ENCODE measurements at places on chromosomes 12 and 14.

- DNase-seq, result no peak
These were observed 38.7 kb downstream of the FAR2 start for GRCh38 chr12:29187756-29188155.

GRCh38 chr14:68477461-68478085 lies 315.3 kb downstream of the ZFP36L1 start:
- DNase-seq, result no peak

DNA sequence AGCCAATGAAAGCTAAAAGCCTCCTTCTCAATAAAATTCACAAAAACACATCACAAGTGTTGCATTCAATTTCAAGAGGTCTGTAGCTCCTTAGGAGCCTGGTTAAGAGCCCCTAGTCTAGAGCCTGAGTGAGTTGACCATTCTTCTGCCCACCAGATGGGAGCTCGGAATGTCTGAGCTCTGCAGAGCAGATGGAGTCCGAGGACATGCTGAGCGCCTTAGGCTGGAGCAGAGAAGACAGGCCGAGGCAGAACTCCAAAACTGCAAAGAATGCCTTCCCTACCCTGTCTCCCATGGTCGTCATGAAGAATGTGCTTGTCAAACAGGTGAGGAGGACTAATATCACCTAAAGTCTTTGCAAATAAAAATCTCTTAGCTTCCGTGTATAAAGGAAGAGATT lies 11.6 kb downstream of the CIPC start:
- DNase-seq, result no peak

DNA sequence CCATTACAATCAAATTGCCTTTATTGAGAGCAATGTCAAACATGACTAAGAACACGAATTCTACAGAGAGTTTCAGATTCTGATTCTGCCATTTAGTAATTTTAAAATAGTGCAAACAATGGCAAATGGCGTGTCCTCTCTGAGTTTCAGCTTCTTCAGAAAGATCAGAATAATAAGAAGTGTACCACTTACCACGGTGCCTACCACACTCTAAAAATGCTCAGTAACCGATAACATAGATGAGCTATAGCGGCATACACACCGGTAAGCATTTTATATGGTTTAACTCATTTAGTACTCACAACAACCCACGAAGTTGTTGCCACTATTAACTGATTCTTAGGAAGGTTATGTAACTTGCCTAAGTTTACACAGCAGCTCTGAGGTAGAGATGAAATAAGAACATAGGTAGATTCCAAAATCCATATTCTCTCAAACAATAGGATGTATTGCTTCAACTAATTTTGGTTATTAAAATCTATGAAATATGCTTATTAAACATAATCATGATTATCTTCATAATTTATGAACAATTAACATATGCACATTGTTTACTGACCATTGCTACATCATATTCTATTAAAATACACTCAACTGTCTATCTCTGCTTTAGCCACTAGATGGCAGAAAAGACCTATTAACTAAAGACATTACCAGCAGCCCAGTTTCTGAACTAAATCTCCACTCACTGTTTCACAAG lies 38.3 kb downstream of the SLC6A15 start:
- no peak for DNase-seq

DNA sequence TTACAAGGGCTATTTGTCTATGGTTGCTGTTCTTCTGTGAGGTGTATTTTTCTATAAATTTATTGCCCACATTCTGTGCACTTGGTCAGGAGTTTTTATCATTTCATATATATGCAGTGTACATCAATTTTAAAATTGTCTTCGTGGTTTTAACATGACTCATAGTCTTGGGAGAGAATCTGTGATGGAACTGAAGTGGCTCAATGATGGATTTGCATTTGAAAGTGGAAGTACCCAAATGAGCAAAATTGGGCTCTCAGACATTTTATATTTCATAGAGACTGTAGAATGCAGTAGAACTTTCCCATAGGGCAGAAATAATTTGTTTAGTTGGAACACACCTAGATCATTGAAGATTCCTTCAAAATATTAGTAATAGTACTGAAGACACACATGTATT lies 1.9 kb upstream of the SCFD1 start:
- no peak for DNase-seq

GRCh38 chr12:120140603-120141002 lies 24.1 kb upstream of the RAB35 start:
- no peak for DNase-seq

DNA sequence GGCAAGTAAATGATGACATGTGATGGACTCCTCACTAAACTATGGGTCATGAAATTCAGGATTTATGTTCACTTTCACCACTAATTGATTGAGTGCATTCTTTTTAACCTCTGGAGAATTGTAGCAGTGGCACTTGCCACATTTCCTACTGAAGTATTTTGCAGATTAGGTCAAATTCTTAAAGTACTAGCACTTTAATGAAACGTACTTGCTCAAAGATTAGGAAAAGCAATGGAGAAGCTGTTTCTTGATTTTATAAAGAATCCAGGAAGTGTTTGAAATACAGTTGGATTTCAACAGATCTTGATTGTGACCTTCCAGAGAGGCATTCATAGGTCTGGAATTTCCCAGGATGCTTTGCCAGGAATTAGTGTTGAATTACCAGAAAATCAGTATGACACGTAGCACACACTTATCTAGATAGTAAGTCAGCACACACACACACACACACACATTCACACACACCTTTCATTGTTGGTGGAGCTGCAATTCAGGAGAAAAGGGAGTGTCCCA lies 162.6 kb downstream of the MYRFL start:
- no peak for DNase-seq

- no peak for DNase-seq
These were observed 9.8 kb upstream of the KRT73 start for GRCh38 chr12:52628111-52628507.

DNA sequence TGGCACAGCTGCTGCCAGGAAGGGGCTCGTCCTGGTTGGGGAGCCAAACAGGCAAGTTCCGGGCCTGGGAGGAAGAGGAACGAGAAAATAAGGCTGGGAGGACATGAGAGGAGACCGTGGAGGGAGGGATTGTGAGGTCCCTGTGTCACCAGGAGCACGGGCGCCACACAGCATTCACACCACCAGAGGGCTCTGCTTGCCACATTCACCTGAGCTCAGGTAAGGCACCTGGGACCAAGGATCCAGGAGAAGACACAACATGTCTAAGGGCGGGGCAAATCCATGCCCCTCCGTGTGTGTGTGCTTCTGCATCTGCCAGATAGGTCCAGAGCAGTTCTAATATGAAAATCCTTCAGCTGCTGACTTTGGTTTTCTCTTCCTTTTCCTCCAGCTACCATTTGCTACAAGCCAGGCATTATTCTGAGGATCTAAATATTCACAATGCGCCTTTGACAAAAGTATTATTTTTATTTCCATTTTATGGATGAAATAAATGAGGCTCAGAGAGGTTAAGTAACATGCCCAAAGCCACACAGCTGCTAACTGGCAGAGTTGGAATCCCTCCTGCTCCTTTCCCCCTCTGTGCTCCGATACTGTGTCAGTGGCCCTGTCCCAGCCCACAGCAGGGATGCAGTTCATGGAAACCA lies 14.6 kb downstream of the RAPGEF3 start:
- peak; percentile 46 for DNase-seq

DNA sequence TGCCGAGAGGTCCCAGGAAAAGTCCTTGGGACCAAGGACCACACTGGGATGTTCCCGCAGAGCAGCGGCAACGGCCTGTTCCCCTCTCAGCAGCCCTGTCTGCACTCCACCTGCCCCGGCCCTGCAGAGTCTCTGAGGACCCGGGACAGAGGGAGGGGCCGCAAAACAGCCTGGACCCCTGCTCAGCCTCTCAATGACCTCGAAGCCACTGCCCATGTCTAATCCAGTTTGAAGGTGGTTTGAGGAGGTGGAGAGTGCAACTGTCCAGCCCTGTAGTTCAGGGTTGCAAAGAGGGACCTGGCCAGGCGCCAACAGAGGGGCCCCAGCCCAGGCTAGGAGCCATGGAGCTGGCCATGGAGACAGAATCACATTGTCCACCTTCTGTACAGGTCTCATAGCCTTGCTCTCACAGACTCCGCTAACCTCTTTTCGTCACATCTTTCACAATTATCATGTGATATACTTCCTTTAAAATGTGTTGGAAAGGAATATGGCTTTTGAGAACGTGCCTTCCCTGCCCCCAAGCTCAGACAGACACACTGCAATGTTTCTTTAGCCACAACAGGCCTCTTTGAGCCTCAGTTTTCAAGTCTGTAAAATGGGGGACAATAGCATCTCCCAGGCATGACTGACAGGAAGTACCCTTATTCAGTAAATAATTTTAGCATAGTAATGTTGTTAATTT lies 49.3 kb downstream of the ACTN1 start:
- no peak for DNase-seq

- DNase-seq, result no peak
These were observed 129.3 kb upstream of the HIF1A start for GRCh38 chr14:61565836-61566536.

- DNase-seq, result no peak
These were observed 6.8 kb downstream of the TAS2R46 start for GRCh38 chr12:11055306-11055705.

DNA sequence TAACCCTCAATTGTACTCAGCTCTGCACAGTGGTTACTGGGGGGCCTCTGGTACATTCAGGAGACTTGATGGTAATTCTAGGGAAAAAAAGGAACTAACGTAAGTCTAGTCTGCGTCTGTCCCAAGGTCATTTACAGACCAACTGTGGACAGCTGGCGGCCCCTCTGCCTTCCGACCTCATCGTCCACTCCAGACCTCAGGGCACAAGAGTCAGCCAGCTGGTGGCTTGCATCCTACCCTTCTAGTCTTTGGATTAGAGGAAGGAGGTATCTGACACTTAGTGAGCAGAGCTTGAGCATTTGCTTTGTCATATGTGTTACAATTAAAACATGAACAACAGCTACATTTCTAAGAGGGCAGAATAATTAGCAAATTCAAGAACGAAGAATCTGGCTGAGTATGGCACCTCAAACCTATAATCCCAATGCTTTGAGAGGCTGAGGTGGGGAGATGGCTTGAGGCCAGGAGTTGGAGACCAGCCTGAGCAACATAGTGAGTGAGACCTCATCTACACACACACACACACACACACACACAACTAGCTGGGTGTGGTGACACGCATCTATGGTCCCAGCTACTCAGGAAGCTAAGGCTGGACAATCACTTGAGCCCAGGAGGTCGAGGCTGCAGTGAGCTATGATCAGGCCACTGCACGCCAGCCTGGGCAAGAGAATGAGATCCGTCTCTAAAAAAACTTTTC lies 36.5 kb downstream of the SSH1 start:
- no peak for DNase-seq

DNA sequence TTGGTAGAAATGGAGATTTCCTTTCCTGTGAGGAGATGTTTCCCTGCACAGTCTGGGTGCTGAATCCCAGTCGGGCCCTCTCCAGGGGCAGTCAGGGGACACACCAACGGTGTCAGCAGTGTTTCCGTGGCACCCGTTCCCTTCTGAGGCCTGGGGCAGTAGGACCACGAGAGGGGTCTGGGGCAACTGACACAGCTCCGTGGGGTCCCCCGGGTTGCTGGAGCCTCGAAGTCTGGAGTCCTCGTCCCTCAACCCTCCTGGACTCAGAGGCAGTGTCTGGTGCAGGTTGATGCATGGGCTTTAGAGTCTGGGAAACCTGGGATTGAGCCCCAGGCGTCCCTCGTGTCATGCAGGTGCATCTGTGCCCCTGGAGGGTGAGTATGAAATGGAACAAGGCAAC lies 327.3 kb downstream of the ADGRD1 start:
- no peak for DNase-seq

DNA sequence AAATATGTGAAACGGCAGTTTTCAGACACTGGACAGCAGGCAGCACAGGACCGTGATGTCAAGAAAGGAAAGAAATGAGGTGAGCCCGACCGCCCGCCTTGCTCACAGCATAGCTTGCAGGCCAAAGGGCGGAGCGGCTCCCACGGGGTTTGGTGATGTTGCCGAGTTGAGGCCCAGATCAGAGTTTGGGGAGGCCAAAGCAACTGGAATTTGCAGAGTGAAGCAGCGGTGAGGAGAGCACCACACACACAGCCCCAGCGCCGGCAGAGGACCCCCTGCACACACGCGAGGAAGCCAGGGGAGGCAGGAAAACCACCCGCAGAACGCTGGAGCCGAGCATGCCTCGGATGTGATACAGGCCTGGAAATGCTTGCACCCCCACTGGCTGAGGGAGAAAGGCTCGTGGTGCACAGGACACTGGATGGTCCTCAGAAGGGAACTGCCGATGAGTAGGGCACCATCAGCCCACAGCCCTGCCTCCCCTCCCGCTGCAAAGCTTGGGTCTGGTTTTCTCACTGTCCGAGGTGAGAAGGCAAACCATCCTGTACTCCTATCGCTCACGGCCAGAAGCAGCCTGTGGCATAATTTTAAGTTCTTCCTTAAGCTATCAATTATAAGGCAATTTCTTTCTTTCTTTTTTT lies 25.7 kb upstream of the PLD4 start:
- DNase-seq, result no peak

DNA sequence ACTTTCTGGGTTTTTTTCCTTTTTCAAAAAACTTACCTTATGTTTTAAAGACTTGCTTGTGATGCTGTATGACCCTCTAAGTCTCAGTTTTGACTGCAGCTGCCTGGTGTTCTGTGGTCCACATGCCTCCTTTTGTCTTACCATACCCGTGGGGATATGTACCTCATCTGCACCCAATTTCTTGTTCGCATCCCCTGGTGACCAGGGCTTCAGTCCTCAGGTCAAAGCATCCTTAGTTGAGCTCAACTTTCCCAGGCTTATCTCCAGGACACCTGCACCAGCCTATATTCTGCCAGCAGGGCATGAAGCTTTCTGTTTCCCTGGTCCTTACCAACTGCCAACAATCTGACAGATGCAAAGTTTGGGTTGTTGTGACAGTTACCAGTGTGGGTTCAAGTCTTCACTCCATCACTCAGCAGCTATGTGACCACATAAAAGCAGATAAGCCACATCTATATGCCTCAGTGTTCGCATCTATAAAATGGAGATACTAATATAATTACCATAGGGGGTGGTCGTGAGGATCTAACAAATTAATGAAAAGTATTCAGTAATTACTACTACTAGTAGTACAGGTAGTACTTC lies 94.0 kb downstream of the NTF3 start:
- DNase-seq, result no peak

Measured in stimulated activated CD4-positive, alpha-beta T cell treated with anti-CD3 and anti-CD28 coated beads, TNF-alpha, amount 100 ng/mL, for 1 hour (primary cell).